Amygdala (tissue), 56 donors: ENCODE measurements at places on chromosomes 7 and 10.

DNA sequence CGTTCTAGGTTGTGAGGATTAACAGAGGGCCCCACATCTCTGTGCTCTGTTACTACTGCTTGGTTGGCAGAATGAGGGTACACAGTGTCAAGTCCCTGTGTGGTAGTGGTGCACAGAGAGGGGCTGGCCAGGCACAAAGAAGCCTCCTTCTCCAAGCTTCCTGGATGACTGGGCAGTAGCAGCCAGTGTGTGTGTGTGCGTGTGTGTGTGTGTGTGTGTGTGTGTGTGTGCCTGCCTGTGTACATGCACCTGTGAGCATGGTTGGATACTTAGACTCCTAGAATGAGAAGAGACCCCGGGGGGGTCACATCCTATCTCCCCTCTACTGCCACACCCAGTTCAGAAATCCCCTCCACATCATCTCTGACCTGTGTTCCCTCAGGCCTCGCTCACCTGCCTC lies 146.7 kb upstream of the UNC5B start:
- DNase-seq: no peak

- DNase-seq: no peak
Measured at GRCh38 chr7:156386097-156386496, 254.5 kb upstream of the RNF32 start.

GRCh38 chr7:15816835-15817426 lies 130.4 kb upstream of the MEOX2 start:
- no peak for DNase-seq

DNA sequence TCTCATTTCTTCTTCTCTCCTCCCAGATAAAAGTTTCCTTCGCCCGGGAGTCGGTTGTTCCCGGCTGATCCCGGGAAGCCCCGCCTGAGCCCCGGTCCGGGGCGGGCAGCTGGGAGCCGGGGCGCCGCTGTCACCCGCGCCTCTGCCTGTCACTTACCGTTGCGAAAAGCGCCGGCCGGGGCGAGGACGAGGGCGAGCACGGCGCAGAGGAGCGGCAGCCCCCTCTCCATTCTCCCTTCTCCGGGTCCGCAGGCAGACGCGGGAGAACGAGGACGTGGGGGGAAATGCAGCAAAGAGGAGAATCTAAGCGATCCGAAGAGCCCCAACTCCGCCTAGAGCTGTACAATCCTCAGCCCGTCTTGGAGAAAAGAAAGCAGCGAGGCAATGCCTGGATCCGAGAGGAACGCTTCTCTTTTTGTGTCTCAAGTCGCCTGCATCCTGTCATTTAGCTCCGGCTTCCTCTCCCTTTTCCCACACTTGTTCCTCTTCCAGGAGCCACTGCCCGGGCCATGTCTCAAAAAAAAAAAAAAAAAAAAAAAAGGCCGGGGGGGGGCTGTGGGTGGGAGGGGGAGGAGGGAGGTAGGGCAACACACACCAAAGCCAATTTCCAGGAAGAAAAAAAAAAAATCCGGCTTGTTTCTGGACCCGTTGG lies at the start of gene NRP1:
Gene NRP1 (minus strand): TSS at position 515 of the 652 bp plus-strand sequence. CDS start 285 bp downstream, at position 230.
- DNase-seq: peak; percentile 18

DNA sequence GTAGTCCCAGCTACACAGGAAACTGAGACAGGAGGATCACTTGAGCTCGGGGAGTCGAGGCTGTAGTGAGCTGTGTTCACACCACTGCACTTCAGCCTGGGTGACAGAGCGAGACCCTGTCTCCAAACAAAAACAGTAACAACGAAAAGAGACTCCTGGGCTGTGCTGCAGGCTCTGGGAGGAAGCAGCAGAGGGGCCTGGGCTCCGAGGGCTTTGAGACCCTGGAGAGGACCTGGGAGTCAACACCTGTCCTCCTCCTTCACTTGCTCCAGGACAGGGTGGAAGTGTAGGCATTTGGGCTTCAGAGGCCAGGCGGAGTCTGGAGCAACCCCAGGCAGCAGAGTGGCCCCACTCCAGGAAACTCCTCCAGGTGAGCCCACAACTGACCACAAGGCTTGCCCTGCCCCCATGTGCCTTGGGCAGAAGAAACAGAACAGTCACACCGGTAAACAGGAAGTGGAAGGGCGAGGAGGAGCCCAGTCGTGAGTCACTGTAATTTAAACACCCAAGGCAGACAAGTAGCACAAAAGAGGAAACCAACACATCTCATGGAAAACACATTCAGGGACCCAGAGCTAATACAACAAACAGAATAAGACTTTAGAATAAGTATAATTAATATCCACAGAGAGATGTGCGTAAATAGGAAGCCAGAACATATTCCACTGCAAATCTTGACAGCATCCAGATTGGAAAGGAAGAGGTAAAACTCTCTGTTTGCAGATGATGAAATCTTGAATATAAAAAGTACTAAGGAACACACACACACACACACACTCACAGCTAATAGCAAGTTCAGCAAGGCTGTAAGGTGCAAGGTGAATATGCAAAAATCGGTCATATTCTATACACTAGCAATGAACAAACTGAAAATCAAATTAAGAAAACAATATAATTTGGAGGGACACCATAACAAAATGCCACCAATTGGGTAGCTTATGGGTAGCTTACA lies 20.5 kb upstream of the RASGEF1A start:
- no peak for DNase-seq
